NCI-H2081 (cell line): ENCODE measurements at places on chromosomes 5 and 9.

DNA sequence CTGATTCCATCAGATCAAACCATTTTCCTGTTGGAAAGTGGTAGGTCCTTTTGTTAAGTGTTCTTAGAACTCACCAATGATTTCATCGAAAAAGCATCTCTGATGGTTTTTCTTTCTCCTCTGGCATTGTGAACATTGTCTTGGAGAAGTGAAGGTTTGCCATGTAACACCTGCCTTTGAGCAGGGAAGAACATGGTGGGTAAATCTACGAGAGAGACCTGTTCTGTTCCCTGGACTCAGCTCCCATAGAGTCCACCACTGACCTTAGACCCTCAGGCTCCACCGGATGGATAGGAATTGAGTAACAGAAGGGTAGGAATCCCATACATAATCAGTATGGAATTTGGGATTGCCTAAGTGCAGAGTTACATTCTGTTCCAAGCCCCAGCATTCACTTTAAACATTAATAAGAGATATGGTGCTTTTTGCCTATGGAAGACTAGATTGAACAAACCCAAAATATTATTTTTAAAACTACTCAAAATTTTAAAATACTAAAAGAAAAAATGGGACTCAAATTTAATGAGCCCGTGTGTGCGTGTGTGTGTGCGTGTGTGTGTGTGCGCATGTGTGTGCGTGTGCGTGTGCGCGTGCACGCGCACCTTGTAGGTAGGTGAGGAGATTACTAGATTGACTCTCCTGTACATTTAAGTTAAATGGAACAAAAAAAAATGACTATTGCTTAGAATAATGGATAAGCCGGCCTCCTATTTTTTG lies 92.0 kb downstream of the C9orf152 start:
- no peak for DNase-seq

DNA sequence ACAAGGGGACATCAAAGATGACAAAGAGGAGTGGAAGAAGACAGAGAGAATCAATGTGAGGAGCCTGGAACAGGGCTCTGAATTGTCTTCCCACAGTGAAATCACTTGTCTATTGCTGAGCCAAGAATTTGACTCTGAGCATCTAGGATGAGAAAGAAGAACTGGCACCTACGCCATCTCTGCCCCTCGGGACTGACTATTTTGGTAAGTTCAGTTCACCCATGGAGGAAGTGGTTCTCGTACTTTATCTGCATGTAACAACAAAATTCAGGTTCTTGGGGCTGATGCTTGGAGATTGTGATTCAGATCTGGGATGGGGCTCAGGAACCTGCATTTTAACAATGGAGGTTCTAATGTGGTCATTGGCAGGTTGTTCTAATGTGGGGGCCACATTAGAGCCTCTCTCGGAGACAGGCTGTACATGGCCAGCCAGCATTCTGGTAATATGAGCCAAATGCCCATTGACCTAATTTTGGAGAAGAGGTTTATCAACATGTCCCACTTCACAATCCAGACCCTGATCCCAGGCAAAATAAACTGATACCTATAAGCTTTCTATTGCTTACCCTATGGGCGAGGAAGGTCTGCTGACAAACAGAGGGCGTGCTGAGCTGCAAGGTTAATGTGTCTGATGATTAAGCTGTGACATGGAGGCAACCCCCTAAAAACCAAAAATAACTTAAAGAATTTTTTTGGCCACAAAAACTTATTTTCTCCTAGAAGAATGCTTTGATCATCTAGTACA lies 2.7 kb upstream of the IL12B start:
- DNase-seq, result no peak

- DNase-seq, result no peak
These were observed 208.7 kb downstream of the MED10 start for GRCh38 chr5:6169660-6170059.

- no peak for DNase-seq
These were observed 24.6 kb downstream of the LAMC3 start for GRCh38 chr9:131033269-131034224.

- no peak for DNase-seq
These were observed 70.6 kb downstream of the SMARCA2 start for GRCh38 chr9:2085716-2086115.

DNA sequence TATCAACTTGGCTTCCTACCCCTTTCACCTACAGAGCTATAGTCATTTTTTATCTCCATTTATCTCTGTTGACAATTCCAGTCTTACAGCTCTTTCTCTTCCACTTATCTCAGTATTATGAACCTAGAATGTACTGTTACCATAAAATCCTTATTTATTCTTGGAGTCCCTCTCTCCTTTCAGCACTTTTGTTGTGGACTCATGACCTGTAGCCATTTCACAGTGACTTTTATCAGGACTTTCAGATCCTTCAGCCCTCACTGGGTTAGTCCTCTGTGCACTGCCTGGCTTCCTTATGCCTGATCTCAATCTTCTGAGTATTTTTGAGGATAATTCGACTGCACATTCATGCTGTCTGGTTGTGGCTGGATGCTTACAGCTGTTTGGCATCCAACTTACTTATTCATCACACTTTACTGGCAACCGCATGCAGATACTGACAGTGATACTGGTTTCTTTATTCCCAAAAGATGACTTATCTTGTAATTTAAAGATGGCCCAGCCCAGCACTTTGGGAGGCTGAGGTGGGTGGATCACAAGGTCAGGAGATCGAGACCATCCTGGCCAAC lies 293.3 kb downstream of the MAN2A1 start:
- DNase-seq, result no peak

- no peak for DNase-seq
These were observed 139.6 kb downstream of the CMYA5 start for GRCh38 chr5:79829260-79829659.

- no peak for DNase-seq
These were observed 124.3 kb upstream of the ANKRD55 start for GRCh38 chr5:56357426-56357825.
